ENCODE measurements at places on chromosomes 2 and 18.

- no peak for DNase-seq
Measured at GRCh38 chr2:74206180-74206688, 7.8 kb downstream of the MTHFD2 start.

- no peak for DNase-seq
Measured at GRCh38 chr2:181203916-181204315, 223.5 kb downstream of the UBE2E3 start.

- no peak for DNase-seq
Measured at GRCh38 chr18:26458526-26459232, 89.7 kb downstream of the KCTD1 start.

DNA sequence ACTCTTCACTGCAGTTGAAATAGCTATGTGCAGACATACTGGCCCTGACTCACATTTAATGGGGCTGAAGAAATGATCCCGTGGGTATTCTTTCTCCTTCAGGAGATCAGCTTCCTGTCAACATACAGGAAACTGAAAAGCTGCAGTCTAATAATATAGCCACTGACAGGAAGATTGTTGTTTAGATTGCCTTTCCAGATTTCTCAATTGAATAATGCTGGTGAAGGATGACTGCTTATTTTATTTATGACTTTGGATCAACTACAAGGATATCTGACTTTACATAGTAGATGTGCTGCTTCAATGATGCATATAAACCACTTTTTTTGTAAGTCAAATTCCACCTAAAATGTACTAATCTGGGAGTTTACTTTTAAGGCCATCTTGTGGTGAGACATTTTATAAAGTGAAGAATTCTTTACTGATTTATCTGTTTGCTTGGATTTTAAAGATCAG is 93.4 kb upstream of the MAP4K3 start:
- DNase-seq: no peak

GRCh38 chr2:127434515-127434914 is 16.3 kb downstream of the PROC start:
- DNase-seq: no peak

GRCh38 chr2:189542145-189542882 is 38.3 kb downstream of the SLC40A1 start:
- DNase-seq: no peak

All from T-helper 2 cell (primary cell).